ENCODE measurements at places on chromosomes 4 and X. TPM values are rescaled to one million over a fixed set of nuclear protein-coding genes. Genes with fewer than 3 reads are reported as not detected.

GRCh38 chr4:164116286-164116685 lies 621.8 kb downstream of the TMA16 start:
- no peaks in the 10 kb centered on the region for H3K27me3 ChIP-seq
- H3K4me1 ChIP-seq: no peaks in the 10 kb centered on the region
- no peak overlapping the region for H3K27ac ChIP-seq
- H3K4me3 ChIP-seq: no peak overlapping the region

DNA sequence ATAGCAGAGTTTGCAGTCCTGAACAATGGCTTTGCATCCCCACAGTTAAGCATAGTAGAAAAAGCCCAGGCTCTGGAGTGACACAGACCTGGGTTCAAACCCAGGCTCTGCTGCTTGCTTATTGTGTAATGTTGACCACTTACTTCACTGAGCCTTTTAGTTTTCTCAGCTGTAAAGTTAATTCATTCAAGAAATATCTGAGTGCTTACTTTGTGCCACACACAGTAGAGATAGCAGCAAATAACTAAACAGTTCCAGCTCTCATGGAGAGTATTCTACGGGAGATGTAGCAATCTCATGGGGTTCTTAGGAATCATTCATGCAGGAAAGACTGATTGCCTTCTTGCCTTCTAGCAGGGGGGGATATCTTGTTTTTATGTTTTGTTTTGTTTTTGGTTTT lies 63.2 kb downstream of the SLC9A6 start:
- no peaks in the 10 kb centered on the region for H3K36me3 ChIP-seq
- H3K4me3 ChIP-seq: no peak overlapping the region
- no peaks in the 10 kb centered on the region for H3K27me3 ChIP-seq
- H3K4me1 ChIP-seq: no peaks in the 10 kb centered on the region
- no peak overlapping the region for H3K27ac ChIP-seq

GRCh38 chr4:8532245-8532781 lies 47.9 kb upstream of the GPR78 start:
- no peaks in the 10 kb centered on the region for H3K36me3 ChIP-seq
- no peaks in the 10 kb centered on the region for H3K27me3 ChIP-seq
- H3K4me3 ChIP-seq: no peak overlapping the region
- H3K4me1 ChIP-seq: peaks cover 20% of the 10 kb centered on the region
- no peak for DNase-seq

DNA sequence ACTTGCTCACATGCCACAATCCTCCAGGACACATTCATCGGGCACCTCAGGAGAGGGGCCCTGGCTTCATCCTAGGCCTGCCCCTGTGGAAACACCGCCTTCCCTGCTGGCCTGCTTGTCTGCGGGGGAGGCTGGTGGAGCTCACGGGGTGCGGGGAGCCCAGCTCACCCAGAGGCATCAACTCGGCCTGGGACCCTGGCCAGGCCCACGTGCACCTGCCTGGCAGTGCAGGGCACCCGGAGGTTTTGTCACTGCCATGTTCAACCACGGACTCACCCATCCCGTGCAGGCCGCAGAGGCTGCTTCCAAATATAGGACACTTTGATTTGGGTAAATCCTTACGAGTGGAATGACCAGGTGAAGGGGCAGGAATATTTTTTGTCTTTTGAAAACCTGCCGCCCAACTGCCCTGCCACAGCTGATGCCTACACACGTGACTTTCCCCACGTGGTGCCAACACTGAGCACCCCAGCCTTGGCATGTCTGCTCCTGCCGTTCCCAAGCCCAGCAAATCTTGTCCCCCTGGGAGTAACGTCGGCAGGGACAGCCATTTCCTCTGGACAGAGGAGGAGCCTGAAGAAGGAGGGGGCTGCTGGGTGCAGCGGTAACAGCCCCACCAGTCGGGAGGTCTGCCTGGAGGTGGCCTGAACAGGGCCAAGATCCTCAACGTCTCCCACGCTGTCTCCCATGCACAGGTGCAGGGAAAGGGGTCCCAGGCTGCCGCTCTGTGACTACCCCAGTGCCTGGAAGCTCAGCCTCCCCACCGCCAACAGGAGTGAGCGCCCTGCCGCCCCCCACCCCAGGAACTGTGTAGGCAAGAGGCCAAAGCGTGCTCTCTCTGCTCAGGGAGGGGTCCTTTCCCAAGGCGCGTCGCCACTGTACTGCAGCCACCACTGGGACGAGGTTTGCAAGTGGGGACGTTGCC lies 8.5 kb downstream of the MXD4 start:
- peaks cover 35% of the 10 kb centered on the region for H3K4me1 ChIP-seq
- H3K4me3 ChIP-seq: no peak overlapping the region
- no peak overlapping the region for H3K27ac ChIP-seq
- H3K27me3 ChIP-seq: no peaks in the 10 kb centered on the region
- DNase-seq: peak; percentile 52

DNA sequence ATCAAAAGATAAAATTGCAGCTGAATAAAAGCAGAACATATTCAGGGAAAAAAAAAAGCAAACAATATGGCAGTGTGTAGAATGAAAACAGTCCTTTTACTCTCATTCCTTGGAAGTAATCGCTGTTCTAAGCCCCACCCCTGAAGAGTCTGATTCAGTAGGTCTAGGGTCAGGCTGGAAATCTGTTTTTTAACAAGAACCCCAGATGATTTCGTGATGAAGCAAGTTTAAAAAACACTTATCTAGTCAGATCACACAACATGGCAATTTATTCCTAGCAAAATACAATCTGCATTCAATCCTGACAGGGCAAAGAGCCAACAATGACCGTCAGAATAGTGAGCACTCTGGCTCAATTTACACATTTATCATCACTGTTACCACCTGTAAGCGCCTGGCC lies 16.1 kb downstream of the FAM120C start:
- no peak for DNase-seq
- no peaks in the 10 kb centered on the region for H3K36me3 ChIP-seq
- no peak overlapping the region for H3K4me3 ChIP-seq
- no peaks in the 10 kb centered on the region for H3K27me3 ChIP-seq
- no peaks in the 10 kb centered on the region for H3K4me1 ChIP-seq

GRCh38 chrX:747176-747575 lies 116.6 kb downstream of the SHOX start:
- DNase-seq: peak; percentile 13
- no peaks in the 10 kb centered on the region for H3K4me1 ChIP-seq
- no peaks in the 10 kb centered on the region for H3K36me3 ChIP-seq
- no peak overlapping the region for H3K4me3 ChIP-seq
- H3K27ac ChIP-seq: no peak overlapping the region

DNA sequence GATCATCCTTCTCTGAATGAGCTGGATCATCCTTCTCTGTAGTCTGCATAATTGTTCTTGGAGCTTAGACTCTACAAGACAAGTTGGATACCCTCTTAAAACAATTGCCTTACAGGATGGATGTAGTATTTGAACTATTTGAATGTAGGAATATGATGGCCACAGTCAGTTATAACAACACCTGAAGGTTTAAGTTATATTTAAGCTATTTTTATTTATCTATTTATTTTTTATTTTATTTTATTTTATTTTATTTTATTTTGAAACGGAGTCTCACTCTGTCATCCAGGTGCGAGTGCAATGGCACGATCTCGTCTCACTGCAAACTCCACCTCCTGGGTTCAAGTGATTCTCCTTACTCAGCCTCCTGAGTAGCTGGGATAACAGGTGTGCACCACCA lies 149.9 kb upstream of the SLIT2 start:
- no peaks in the 10 kb centered on the region for H3K27me3 ChIP-seq
- DNase-seq: no peak
- no peak overlapping the region for H3K4me3 ChIP-seq
- H3K4me1 ChIP-seq: no peaks in the 10 kb centered on the region

The MOSPD2 gene
- total RNA-seq: 34.3 TPM

Measured in upper lobe of right lung (tissue), 1 donor.